ENCODE measurements at places on chromosomes 7 and 10. TPM values are rescaled to one million over a fixed set of nuclear protein-coding genes. Genes with fewer than 3 reads are reported as not detected.

DNA sequence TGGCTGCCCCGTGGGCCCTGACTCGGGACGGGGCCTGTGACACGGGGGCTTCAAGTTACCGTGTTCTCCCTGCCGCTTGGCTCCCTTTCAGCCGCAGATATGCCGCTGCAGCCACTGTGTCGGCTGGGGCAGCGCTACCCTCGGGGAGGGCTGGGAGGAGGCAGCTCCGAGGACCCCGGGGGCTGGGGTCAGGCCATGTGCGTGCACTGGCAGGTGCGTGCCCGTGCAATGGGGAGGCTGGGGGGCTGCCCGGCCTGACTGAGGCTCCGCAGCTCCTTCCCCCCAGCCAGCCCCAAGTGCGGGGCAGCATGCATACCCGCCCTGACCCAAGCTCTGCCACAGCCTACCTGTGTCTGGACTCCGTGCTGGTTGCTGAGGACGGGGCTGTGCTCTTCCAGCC is 29.2 kb downstream of the KNDC1 start:
- DNase-seq, result no peak

DNA sequence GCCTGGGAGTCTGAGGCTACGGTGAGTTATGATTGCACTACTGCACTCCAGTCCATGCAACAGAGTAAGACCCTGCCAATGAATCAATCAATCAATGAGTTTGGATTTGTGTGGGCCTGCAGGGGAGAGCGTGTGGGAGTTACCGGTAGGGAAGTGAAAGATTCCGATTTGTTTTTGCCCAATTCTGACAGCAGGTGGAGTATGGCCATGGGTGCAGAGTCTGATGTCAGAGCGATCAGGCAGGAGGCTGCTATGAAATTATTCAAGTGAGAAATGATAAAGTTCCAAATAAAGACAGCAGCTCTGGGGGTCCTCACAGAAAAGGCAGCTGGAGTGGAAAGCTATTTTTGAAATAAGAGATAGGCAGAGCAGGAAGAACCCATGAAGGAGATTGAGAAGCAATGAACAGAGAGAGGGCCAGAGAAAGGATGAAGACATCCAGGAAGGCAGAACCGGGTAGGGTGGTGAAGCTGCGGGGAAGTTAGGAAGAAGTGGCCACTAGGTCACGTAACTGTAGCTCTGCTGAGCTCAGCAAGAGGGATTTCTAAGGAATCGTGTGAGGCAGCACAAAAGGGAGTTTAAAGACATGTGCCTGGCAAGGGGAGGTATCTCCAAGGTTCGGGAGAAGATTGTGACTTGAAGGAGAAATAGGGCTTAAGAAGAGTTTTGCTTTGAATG is 93.7 kb upstream of the NMT2 start:
- DNase-seq, result no peak

DNA sequence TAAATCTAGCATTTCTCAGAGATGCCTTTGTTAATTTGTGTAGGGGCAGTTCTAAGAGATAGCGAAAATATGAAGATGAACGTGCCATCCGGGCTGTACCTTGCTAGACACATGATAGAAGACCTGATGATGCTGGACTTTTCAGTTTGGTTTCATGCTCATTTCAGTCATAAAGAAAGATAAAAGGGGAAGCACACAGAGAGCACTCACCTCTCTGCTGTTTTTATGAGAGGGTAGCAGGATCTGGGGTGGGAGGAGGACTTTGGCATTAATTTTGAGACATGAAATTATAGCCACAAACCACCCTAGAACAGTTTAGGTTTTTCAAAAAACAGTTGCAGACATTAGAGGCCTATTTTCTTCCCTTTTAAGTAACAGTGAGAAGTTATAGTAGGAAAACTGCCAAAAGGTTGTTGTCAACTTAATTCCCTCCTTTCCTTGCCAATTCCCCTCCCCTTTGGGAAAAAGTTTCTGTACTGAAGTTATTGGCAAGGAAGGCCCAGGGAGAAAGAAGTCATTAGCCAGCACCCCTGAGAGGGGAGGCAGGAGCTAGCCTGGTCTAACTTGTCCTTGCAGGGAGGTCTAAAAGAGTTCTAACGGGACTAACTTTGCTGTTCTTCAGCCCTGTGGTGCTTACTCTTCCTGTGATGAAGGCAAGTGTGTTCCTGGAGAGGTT is 2.6 kb downstream of the ST7 start:
- no peak for DNase-seq

- DNase-seq, result no peak
Measured at GRCh38 chr10:16905320-16905719, 88.1 kb upstream of the RSU1 start.

DNA sequence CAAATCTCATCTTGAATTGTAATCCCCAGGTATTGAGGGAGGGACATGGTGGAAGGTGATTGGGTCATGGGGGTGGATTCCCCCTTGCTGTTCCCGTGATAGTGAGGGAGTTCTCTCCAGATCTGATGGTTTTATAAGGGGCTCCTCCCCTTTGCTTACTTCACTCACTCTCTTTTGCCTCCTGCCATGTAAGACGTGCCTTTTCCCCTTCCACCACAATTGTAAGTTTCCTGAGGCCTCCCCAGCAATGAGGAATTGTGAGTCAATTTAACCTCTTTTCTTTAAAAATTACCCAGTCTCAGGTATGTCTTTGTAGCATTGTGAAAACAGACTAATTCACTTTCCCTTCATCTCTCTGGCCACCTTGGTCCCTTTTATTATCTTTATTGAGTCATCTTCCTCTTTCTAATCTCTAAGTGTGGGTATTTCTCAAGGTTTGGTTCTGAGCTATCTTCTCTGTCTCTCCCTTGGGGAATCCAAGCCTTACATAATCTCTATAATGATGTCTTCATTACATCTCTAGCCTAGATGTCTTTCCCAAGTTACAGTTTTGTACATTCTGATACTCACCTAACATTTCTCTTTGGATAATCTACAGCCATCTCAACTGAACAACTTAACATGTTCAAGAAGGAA is 99.1 kb upstream of the JCAD start:
- DNase-seq, result no peak

NEUROD6 gene
- not detected for total RNA-seq

ATP6V0E2 gene
- 14.6 TPM for total RNA-seq

DNA sequence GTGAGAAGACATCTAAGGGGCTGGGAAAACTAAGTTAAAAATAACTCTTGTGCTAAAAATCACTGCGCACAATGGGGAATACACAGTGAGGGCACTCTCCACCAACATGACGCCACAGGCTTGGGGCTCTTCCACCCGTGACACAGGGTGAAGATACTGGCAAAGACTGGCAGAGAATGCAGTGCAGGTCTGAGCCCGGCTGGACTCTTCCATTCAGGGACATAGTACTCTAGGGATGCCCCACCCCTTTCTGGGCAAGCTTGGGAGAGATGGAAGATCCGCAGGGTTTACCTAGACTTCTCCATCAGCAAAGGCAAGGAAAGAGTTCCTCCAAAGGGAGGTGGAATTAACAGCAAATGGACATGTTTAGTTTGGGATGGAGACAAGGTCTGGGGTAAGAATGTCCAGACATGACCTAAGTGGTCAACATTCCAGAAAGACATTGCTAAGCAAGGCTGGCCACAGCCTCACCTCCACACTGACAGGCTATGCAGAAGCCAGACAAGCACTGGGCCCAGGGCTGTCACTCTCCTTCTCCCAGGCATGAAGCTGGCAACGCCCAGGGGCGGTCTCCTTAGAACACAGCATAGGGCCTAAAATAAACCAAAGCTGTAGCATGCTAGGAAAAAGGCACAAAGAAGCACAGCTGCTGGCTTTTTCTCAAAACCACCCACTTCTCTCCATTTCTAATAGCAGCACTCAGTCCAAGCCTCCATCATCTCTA is 28.1 kb downstream of the XPNPEP1 start:
- DNase-seq, result no peak

NUTM2D gene
- 3.4 TPM for total RNA-seq

DNA sequence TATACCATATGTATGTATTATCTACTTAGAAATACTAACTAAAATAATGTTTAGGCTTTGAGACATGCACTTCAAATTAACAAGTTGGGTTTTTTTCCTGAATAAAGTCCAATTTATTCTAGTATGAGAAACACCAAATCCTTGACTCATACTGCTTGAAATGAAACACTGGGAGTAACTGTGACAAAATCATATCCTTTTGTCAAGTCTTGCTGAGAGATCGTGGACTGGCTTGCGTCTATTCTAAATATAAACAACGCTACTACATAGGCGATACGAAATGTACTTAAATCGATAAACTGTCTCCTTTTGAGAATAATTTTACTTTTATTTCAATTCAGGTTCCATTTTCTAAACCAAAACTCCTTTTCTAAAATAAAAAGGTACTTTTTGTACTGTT is 16.3 kb downstream of the SMURF1 start:
- no peak for DNase-seq

- no peak for DNase-seq
Measured at GRCh38 chr7:42460933-42461332, 223.9 kb upstream of the GLI3 start.

NET1 gene
- total RNA-seq, result 90.5 TPM

DNA sequence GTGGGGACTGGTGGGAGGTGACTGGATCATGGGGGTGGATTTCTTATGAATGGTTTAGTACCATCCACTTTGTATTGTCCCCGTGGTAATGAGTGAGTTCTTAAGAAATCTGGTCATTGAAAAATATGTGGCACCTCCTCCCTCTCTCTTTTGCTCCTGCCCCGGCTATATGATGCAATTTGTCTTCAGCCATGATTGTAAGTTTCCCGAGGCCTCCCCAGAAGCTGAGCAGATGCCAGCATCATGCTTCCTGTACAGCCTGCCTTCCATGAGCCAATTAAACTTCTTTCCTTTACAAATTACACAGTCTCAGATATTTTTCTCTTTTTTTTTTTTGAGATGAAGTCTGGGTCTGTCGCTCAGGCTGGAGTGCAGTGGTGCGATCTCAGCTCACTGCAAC is 2.6 kb upstream of the KDM7A start:
- DNase-seq, result no peak

DNA sequence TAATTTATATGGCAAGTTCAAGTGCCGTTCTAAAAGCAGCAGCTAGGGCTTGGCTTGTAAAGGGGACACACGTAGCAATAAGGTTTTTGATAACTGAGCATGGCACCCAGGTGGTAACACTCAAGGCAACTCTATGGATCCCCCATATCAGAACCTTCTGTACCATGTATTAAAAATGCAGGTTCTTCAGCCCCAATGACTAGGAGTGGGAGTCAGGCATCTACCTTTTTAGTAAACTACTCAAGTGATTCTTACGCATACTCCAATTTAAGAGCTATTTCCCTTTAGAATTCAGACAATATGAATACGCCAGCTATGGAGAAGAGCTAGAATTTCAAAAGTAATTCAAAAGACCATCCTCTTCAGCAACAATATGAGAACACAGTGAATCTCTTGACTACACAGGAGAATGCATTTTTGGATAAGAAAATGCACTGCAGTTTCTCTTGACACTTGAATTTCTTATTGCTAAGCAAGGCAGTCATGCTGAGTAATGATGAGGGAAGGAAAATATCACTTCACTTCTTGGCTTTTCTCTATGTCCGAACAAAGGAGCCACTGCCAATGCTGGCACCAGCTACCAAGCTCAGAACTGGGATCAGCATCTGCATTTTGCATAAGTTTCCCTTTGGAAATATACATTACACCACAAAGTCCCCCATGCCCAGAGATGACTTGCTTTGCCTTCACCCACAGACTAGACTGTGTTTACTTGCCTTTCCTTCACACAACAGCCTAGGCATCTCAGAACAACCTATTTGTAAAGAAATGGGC is 53.5 kb downstream of the ABLIM1 start:
- no peak for DNase-seq

STOX1 gene
- total RNA-seq, result 53.9 TPM

ACBD7 gene
- total RNA-seq, result 68.7 TPM

CCL24 gene
- not detected for total RNA-seq

DNA sequence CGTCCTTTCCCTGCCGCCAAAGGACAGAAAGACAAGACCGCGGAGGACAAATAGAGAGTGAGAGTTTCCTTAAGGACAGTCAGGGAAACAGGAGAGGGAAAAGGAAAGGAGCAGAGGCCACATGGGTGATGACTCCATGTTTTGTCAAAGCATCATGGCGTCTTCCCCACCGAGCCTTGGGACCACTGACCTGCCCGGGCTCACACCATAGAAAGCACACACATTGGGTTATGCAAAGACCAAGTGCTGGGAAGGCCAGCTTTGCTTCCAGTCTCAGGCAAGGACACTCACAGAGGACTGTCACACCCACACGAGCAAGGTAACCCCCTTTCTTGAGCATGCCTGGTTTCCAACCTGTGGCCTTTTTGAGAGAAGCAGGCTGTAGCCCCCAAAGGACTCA is 23.3 kb upstream of the HABP2 start:
- no peak for DNase-seq

SMIM30 gene
- total RNA-seq, result 112 TPM

DNA sequence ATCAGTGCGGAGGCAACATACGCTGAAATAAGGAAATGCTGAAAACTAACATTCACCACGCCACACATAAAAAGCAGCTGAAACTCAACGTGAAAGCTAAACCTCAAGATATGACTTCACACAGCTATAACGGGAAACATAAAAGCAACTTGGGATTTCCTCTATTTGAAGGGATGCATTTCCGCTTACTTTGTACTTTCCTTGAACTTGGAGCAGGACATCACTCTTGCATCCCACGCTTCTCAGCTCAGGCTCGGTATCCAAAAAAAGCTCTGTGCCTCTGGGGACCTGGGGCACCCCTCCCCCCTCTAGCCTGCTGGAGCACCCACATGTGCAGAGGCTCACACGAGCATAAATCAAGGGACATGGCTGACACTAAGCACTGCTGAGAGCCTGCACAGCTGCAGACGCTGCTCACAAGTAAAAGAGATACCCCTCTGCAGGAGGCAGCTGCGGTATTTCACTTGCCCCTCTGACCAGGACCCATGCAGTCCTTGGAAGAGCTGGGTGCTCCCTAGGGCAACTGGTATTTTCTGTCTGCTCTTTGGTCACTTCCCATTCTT is 34.2 kb downstream of the PARD3 start:
- DNase-seq, result peak; percentile 26

DNAH11 gene
- 0.99 TPM for total RNA-seq
